ENCODE measurements at places on chromosomes 3 and 15.

GRCh38 chr3:58009026-58009748 lies 965 bp downstream of the FLNB start:
- no peak for DNase-seq

DNA sequence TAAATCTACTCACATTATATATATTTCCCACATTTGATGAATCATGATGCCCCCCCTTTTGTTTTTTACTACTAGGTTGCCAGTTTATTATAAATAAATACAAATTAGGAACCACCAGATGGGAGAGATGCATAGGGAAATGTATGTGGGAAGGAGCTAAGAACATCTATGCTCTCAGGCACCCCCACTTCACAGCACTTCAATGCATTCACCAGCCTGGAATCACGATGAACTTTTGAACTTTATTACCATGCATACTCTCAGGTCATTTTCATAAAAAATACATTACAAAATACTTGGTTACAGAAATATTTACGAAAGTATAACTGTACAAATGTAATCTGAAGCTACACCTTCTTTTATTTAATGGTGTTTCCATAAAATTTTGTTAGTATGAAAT lies 988.0 kb upstream of the EPHA6 start:
- DNase-seq: no peak

- DNase-seq: no peak
Observed at GRCh38 chr15:85178308-85178707, 196.7 kb downstream of the PDE8A start.

GRCh38 chr3:141332416-141332815 lies 35.9 kb upstream of the ZBTB38 start:
- DNase-seq: no peak

- DNase-seq: no peak
Observed at GRCh38 chr15:45670091-45670490, 35.3 kb downstream of the SQOR start.

DNA sequence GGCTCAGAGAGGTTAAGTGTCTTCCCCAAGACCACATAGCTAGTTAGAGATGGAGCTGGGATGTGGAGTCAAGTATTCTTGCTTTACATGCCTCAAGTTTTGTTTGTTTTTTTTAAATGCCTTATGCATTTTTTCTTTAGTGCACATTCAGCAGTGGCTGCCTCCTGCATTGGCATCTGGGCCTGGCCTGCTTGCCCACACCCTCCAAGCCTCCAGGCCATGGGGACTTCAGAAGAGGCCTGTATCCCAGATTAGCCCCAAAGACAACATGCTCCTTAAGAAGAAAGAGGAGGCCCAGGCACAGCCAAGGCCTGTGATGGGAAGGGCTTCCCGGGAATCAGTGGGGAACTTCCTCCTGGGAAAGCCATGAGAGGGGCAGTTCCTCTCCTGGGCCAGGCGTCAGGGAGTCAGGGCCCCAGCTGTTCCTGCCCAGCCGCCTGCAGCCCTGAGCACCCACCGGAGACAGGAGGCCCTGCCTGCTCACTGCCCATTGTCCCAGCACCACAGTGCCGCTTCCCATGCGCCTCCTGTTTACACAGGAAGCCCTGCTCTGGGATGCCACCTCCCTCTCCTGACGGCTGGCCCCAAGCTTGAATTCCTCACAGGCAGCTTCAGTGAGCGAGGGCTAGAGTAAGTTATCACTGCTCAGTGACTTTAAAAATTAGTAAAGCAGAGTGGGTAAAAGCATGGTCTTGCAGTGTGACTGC lies 16.0 kb downstream of the FOXL2NB start:
- no peak for DNase-seq

GRCh38 chr3:69441040-69441439 lies 55.2 kb upstream of the FRMD4B start:
- DNase-seq: no peak
